ENCODE measurements at places on chromosomes 12 and 14.

GRCh38 chr14:24398653-24399446 lies at the start of gene NYNRIN:
Gene NYNRIN (plus strand): TSS chr14:24399003. CDS start chr14:24399247, 244 bp downstream.
- DNase-seq, result peak; percentile 88

DNA sequence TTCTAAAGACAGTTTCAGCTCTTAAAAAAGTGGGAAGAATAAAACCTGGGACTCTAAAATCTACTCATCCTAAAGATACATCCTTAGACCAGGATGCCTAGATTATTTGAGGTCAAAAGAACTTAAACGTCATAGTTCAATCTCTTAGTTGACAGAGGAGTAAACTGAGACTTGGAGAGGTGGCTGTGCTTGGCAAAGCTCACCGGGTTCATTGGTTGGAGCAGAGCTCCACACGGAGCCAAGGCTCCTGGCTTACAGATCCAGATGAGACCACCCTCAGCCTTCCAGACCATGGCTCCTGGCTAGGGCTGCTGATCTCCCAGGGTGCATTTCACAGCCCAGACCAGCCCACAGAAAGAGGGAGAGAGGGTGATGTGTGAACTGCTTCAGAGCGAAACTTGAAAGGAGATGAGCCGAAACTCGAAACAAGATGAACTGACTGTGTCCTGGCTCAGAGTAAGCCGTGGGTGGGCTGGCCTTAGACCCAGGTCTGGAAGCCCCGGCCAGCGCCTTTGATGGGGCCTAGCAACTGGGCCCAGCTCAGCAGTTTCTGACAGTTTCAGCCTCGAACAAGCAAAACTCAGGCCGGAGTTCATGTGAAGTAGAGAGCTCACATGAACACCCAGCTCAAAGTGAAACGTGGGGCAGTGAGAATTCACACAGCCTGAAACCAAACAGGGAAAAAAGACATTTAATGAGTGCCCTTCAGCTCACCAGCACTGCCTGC lies 1044.8 kb downstream of the BCL11B start:
- DNase-seq, result no peak

- no peak for DNase-seq
These were observed 15.4 kb downstream of the APAF1 start for GRCh38 chr12:98660521-98660920.

DNA sequence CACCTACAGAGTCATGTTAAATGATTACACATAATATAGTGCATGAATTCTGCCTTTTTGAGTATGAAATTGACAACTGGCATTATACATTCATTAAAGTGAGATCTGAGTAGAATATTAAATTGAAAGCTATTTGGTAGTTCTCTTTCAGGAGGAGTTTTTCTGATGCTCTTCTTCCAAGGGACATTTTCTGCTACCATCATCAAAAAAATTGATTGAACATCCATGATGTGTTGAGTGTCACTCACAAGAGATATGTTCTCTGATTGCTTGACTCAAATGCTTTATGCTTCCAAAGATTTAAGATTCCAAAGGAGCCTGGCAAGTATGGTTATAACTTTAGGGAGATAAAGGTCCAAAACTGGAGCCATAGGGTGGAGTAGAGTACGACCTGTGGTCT lies 64.9 kb downstream of the AKAP6 start:
- no peak for DNase-seq

GRCh38 chr14:56358851-56359614 lies 220.6 kb upstream of the TMEM260 start:
- no peak for DNase-seq

DNA sequence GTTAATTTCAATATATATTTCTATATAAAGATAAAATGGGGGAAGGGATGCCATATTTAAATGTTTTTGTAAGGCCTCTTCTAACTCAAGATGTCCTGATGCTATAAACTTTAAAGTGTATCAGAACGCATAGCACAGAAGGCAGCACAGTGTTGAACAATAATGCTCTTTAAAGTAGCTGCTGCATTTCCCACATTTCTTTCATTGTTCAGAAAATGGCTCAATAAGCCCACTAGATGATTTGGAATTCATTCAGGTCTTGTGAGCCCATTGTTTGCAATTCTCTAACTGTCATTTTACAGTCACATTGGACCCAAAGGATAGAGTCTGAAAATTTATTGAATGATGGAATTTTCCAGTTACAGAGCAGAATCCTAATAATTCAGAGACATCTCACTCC lies 64.0 kb upstream of the PCED1B start:
- no peak for DNase-seq

- DNase-seq, result no peak
These were observed 122.6 kb downstream of the ADGRD1 start for GRCh38 chr12:131076296-131076695.

- no peak for DNase-seq
These were observed 30.4 kb upstream of the PLEK2 start for GRCh38 chr14:67442139-67442906.

GRCh38 chr12:26195250-26195640 lies at the start of gene SSPN:
Gene SSPN (plus strand): TSS chr12:26195573. CDS start chr12:26195673, 100 bp downstream.
- peak; percentile 62 for DNase-seq

GRCh38 chr12:108377260-108377659 lies 38.1 kb upstream of the CMKLR1 start:
- DNase-seq, result no peak

DNA sequence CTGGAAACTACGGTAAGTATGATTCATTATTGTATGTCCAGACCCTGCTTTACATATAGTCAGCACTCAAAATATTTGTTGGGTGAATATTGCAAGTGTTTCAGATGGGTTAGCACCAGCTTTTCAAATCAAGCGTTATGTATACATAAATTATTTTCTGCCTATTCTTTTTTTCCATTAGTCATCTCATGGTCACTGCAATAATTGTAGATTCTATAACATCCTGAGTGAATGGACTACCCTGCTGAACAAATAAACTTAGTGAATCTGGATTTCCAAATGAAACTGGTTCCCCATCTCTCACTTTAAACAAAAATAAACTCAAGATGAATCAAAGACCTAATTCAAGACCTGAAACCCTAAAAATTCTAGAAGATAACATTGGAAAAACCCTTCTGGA lies 152.3 kb downstream of the DIO2 start:
- no peak for DNase-seq

DNA sequence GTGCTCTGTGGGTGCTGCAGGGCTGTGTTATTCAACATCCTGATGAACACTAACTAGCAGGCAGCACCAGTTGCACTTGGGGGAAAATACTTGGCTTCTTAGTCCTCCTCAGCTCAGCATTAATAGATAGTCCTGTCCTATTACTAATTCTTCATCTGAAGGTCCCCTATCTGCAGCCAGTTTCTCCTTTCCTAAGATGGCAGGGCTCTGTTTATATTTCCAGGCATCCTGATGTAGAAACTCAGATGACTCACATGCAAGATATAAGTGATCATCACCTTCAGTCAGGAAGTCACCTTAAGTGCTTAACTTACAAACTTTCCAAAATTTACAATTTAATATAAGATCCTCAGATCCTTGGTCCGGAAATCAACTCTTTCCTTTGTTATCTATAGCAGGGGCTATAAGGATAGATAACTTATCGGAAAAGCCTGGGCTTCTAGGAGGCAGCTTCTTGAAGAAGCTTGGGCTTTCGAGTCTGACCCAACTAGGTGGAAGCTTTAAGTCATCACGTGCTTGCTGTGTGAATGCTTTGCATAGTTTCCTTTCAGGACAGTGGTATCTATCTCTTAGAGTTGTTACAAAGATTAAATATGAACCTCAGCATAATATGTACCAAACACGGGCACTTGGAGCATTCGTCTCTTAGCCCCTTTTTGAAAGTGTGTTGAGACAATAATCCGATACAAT lies 181.0 kb upstream of the GRIP1 start:
- no peak for DNase-seq

DNA sequence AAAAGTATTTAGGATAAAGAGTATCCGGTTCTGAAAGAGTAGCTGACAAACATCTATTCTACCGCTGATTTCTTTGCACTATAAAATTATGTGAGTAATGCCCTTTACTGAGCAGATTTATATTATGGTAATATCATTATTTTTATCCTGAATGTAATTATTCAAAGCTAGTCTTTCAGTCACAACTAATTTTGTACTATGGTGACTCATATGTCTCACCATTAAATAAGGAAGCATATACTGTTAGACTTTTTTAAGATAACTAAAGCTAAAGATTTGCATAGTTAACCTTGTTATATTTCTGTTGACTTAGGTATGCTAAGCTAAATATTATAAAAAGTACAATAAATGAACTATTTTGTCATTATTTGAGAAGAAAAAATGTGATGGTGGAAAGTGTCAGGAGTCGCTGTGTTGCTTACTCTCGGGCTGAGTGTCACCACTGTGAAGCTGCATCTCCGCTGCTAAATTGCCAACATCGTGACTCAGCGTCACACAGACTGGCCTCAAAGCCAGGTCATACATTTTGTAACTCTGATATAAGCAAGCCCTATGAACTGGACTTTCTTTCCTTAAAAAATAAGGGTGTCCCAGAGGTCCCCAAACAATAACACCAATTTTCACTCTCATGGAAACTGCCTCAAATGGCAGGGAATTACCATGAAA lies 69.1 kb upstream of the SSTR1 start:
- no peak for DNase-seq

- DNase-seq, result no peak
These were observed 300 bp downstream of the SSH1 start for GRCh38 chr12:108857158-108857407.

GRCh38 chr12:16607906-16608775 lies 2.2 kb upstream of the LMO3 start:
- DNase-seq, result no peak

- no peak for DNase-seq
These were observed 41.8 kb downstream of the SMOC1 start for GRCh38 chr14:69921052-69921451.

GRCh38 chr12:127115468-127116035 lies 1151.4 kb upstream of the TMEM132C start:
- no peak for DNase-seq

GRCh38 chr12:79765157-79765556 lies 74.4 kb upstream of the PAWR start:
- DNase-seq, result no peak

DNA sequence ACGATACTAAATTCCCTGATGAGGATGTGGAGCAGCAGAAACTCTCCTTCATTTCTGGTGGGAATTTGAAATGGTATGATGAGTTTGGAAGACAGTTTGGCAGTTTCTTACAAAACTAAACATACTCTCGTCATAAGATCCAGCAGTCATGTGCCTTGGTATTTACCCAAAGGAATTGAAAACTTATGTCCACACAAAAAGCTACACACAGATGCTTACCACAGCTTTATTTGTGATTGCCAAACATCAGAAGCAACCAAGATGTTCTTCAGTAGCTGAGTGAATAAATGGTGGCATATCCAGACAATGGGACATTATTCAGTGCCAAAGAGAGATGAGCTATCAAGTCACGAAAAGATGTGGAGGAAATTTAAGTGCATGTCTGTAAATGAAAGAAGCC lies 10.7 kb upstream of the APOLD1 start:
- no peak for DNase-seq

DNA sequence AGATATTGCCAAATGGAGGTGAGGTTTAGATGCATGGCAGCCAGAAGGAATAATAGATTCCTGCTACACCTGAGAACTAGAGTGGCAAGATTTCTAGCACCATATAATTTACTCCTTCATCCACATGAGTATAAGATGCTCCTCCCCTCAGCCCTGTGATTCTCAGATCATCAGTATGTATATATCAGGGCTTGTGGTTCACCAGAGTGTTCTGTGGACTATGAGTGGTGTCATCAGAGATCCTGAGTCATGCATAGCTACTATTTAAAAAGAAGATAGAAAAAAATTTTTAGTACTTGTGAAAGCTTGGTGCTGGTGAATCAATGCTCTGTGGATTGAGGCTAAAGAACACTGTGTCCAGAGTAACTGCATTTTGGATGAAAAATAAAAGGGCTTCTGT lies 285.9 kb downstream of the BMP4 start:
- no peak for DNase-seq

Measured in posterior cingulate gyrus (tissue), 11 donors.